Breast epithelium (tissue), 4 donors: ENCODE measurements at places on chromosomes 2 and 18. TPM values are rescaled to one million over a fixed set of nuclear protein-coding genes. Genes with fewer than 3 reads are reported as not detected.

DNA sequence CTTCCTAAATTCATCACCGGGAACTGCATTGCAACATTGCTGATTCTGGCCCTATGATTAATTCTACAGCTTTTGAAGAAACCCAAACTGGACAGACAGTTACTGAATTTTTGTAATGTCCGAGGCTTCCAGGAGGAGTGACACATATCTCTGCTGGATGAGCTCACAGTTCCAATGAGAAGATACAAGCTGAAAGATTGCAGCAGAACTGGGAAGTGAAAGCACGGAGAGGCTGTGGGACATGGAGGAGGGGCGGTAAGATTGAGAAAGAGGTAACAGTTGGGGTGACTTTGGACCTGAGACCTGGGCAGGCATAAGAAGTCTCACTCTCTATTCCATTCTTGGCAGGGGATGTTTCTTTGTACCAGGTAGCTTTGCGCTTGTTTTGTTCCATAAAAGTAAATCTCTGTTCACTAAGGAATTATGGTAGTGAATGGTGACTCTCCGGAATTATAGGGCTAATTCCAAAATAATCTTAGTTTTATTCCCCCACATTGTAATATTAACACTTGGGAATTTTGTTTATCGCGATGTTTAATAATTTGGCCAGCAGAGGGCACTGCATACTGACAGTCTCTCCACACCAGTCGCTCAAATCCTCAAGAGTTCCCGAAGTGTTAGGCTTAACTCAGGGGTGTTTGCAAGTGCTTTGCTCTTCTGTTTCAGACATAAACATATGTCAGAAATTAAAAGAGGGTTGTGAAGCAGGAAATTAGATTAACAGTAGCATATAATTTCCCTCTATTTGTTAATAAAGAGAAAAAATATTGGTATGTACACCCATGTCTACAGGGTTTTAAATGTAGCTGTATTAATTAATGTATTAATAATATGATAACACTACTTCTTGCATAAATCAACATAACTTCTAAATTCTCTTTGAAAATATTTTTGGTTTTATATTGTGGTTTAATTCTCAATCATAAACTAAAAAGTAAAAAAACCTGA, 201.4 kb downstream of the SOCS6 start:
- no peak for DNase-seq

GRCh38 chr18:27301615-27302378, 116.7 kb upstream of the CHST9 start:
- no peak for DNase-seq

DNA sequence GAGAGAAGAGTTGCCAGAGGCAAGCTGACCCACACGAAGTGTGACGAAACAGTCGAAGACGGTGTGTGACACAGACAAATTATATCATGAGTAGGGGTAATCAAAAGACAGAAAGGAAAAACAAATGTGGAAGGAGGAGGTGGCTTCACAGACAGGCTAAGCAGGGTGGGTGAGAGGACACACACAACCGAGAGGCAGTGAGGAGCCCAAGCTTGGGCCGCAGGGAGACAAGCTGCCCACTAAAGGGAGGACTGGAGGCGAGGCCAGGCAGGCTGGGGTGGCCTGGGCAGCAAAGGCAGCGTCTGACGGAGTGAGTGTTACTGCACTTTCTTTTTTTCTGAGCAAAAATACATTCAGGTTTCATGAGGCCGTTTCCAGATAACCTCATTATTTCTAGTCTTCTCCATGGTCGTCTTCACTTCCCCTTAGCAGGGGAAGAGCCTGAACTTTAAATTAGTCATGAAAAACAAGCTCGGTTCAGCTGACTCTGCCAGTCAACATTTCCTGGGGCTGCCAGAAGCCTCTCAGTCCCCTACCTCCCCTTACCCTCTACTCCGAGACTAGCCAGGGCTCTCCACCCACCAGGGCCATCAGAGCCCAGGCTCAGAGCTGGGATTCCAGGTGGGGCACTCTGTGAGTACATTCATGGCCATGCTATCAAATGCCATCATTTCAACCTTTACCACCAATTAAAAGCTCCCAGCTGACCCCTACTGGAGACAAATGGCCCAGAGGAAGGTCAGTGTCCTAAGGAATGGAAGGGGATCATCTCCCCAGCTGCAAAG, 13.8 kb upstream of the ZFP36L2 start:
- DNase-seq = no peak

The SRD5A2 gene
- total RNA-seq = 0.32 TPM

The FRZB gene
- 2.9 TPM for total RNA-seq
